ENCODE measurements at places on chromosomes 3 and 15.

GRCh38 chr15:36844534-36844998, 255.8 kb downstream of the MEIS2 start:
- no peak for DNase-seq

- peak; percentile 83 for DNase-seq
Measured at GRCh38 chr15:92881211-92881754, 18.8 kb upstream of the CHD2 start.

GRCh38 chr15:46383978-46384377, 749.1 kb downstream of the SQOR start:
- DNase-seq: no peak

- DNase-seq: no peak
Measured at GRCh38 chr3:70249509-70250160, 62.8 kb downstream of the MDFIC2 start.

DNA sequence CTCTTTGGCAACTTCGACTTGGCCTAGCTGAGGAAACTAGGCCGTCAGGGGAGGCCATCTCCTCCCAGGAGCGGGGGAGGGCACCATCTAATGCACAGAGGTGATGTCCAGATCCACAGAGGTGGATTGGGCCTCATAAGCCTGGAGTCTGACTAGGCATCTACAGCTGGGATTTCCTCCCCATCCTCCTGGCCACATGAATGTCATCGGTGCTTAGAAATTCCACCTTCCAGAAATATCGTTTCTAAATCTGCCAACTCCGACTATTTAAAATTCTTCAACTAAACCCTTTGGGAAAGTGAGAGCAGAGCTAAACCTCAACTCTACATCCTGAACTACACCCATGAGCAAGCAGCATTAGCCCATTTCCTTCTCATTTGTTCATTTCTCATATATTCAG, 118.7 kb downstream of the WNT5A start:
- no peak for DNase-seq

Data from OCI-M1 (cell line).